ENCODE measurements at places on chromosomes 3 and 15. TPM values are rescaled to one million over a fixed set of nuclear protein-coding genes. Genes with fewer than 3 reads are reported as not detected.

WDR93 gene
- total RNA-seq, result not detected

PRR23A gene
- total RNA-seq, result not detected

NKTR gene
- 46.0 TPM for total RNA-seq

TRIM42 gene
- not detected for total RNA-seq

GABRB3 gene
- total RNA-seq, result 0.40 TPM

FGD5 gene
- 74.3 TPM for total RNA-seq

CCDC9B gene
- total RNA-seq, result 8.9 TPM

SCN5A gene
- total RNA-seq, result 5.9 TPM

MAGI1 gene
- total RNA-seq, result 76.4 TPM

NTRK3 gene
- not detected for total RNA-seq

SEMA7A gene
- total RNA-seq, result 0.65 TPM

USP8 gene
- 37.1 TPM for total RNA-seq

RSRC1 gene
- 26.8 TPM for total RNA-seq

NOX5 gene
- not detected for total RNA-seq

P2RY14 gene
- not detected for total RNA-seq

MIX23 gene
- 22.2 TPM for total RNA-seq

SYNM gene
- total RNA-seq, result 43.4 TPM

SLC38A3 gene
- total RNA-seq, result under 0.01 TPM

PSTPIP1 gene
- total RNA-seq, result under 0.01 TPM

CFAP20DC gene
- total RNA-seq, result 0.65 TPM

BCL6 gene
- total RNA-seq, result 1.5 TPM

FBXL22 gene
- total RNA-seq, result 0.20 TPM

RETNLB gene
- not detected for total RNA-seq

DNAH12 gene
- total RNA-seq, result not detected

NANOGP8 gene
- not detected for total RNA-seq

ZNF619 gene
- 5.8 TPM for total RNA-seq

SPSB4 gene
- under 0.01 TPM for total RNA-seq

UROC1 gene
- total RNA-seq, result not detected

FBXO40 gene
- total RNA-seq, result under 0.01 TPM

REC114 gene
- total RNA-seq, result not detected

COL6A5 gene
- total RNA-seq, result not detected

BCHE gene
- 36.5 TPM for total RNA-seq

NSUN3 gene
- total RNA-seq, result 18.8 TPM

CHRNA3 gene
- total RNA-seq, result not detected

RASGRF1 gene
- total RNA-seq, result 1.8 TPM

IL12A gene
- 0.44 TPM for total RNA-seq

ARL13B gene
- total RNA-seq, result 5.4 TPM

Data from lung microvascular endothelial cell (primary cell).